Activated CD4-positive, alpha-beta T cell treated with anti-CD3 and anti-CD28 coated beads for 24 hours (primary cell): ENCODE measurements at places on chromosomes 6 and 20.

DNA sequence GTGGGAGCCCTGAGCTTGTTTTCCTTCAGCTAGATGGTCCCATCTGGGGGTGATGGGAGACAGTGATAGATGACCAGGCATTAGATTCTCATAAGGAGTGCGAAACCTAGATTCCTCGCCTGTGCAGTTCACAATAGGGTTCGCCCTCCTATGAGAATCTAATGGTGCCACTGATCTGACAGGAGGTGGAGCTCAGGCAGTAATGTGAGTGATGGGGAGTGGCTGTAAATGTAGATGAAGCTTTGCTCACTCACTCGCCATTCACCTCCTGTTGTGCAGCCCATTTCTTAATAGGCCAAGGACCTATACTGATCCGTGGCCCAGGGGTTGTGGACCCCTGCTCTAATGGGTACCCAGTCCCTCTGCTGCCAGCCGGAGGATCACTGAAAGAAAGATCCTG, 20.7 kb upstream of the KCNB1 start:
- DNase-seq: no peak

- no peak for DNase-seq
Observed at GRCh38 chr20:56945057-56945456, 316.0 kb downstream of the TFAP2C start.

- no peak for DNase-seq
Observed at GRCh38 chr6:16137451-16137801, 8.5 kb downstream of the MYLIP start.

DNA sequence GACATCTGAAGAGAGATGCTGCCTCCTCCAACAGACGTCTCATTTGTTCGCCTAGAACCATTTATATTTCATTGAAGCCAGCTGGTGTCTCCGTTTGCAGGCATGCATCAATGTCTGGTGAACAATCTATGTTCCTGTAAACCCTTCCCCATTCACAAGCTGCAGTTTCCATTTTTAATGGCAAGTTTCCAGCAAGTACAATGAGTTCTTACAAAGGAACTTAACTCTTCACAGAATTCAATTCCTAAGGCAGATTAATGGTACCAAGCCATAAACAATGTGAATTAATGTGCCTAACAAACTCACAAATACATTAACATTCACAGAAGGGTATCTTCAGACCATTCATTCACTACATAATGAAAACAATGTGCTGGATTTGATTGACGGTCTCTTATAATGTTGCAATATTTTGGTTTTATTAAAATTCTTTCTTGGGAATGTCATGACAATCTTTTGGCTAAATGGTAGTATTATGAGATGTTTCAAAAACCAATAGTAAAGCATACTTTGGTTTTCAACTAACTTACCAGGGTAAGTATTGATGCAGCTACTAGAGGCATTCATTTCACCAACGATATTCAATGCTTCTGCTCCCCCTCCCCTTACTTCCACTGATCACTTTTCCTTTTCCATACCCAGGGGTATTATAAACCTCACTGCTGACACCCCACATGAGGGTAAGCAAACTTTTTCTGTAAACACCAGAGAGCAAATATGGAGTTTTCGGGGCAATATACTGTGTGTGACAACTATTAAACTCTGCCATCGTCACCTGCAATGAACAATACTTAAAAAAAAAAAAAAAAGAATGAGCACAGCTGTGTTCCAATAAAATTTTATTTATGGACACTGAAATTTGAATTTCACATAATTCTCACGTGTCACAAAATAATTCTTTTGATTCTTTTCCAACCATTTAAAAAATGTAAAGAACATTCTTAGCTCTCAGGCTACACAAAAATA, 4.2 kb downstream of the AKIRIN2 start:
- DNase-seq: no peak

DNA sequence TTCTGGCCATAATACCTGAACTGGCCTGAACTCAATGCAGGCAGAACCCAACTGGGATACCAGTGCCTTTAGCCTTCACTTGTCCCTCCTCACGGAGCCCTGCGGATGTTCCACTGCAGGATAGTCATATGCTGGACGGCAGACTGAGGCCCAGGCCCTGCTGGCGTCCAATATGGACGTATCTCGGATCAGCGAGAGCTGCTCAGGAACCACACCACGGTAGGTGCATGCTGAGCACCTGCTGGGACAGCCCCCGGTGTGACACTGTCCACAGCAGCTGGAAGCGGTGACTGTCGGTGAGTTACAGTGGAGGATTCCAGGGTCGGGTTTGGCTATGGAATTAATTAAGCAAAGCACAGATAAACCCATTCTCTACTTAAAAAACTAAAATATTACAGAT, 48.7 kb downstream of the PSMG4 start:
- no peak for DNase-seq

DNA sequence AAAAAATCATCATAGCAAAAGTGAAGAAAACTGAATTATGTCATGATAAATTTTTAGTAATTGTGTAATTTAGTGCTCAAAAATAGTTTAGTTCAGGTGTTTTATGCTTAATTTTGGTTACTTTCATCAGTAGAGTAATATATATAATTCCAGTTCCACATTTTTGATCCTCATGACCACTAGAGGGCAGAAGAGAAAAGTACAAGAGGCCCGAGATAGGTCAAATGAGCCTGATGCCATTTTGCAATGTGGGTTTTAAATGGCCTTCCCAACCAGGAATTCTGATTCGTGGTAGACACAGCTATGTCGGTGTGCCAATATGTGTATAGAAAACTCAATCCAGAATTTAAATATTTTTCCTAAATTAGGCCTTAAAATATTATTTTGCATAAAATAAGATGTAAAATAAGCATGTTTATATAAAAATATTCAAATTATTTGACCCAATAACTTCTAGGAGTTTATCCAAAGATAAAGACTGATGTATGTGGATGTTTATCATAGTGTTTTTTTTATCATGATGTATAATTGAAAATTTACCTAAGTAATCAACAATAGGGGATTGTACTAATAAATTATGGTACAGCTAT, 159.7 kb upstream of the RPS6KA2 start:
- DNase-seq: no peak

DNA sequence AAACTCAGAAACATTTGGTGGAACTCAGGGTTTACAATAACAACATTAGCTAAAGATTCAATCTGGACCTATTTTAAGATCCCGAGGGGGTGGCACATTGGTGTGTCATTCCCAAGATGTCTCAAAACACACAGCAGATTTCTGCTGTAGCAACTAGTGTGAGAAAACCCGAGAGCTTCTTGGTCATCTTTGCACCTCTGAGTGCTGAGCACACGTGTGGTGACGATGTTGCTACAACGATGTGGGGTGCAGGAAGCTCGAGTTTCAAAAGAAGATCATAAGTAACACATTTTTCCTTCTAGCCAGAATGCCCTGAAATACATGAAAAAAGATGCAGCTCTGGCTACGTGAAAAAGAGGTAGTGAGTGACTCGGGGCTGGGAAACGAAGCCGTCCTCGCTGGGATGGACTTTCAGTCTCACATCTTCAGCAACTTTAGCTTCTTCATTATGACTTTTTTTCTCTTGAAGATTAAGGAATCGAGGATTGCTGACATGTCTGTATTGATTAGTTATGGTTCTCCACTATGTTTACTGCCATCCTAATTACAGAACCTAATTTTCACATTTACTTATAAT, 1.5 kb downstream of the RAMACL start:
- DNase-seq: no peak

DNA sequence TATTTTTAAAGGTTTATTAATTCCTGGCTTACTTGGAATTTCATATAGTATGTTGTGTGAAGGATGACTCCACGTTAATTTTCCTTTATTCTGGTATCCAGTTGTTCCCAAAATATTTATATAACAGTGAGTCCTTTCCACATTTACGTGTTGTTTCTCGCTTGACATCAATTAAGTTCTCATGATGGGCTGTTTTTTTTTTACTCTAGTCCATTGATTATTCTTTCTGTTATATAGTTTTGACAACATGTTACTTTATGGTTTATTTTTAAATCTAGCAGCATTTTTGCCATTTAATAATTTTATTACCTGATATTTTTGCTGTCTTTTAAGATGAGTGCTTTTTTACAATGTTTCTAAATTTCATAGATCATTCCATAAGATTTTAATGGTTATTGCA, 6.7 kb downstream of the TRIM40 start:
- DNase-seq: no peak

GRCh38 chr6:156550949-156551348, 226.2 kb upstream of the ARID1B start:
- no peak for DNase-seq

DNA sequence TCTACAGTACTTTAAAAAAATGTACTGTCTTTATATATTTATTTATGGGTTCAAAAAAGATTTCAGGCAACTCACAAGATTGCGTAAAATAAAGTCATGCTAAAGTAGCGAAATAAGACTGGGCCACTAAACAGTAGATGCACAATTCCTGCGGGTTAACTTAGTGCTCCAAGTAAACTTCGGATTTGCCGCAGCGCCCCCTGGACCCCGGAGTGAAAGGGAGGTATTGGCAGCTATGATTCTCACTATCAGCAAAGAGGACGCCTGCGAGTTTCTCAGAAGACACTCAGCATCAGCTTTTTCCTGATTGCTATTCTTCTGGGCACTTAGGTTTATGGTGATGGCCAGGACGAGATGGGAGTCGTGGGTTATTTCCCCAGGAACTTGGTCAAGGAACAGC, 1.4 kb downstream of the OTOR start:
- no peak for DNase-seq

DNA sequence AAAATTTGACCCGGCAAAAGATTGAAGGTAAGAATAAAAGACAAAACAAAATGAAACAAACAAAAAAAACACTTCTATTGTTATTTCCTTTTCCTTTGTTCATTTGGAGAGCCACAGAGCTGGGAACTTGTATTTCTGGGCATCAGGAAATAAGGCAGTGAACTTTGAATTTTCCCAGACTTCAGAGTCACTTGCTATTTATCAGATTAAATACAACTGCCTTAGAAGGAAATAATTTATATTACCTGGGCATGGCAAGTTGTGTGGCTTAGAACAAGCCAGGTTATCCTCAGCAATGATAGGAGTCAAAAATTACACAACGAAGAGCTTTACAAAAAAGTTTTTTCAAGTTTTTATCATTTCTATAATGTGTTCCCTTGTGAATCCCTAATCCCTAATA, 20.2 kb upstream of the MRAP2 start:
- no peak for DNase-seq

DNA sequence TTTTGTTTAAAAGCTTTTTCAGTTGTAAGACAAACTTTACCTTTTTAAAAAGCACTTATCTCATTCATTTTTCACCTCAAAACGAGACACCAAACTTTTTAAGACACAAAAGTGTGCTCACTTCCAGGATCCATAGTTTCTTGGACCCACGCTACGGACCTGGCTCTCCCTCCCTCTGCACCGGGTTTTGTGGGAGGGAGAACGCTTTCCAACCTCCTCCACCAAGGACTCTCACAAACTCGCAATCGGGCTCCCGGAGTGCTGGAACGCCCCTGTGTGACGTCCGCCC, 436 bp downstream of the CAGE1 start:
- no peak for DNase-seq

DNA sequence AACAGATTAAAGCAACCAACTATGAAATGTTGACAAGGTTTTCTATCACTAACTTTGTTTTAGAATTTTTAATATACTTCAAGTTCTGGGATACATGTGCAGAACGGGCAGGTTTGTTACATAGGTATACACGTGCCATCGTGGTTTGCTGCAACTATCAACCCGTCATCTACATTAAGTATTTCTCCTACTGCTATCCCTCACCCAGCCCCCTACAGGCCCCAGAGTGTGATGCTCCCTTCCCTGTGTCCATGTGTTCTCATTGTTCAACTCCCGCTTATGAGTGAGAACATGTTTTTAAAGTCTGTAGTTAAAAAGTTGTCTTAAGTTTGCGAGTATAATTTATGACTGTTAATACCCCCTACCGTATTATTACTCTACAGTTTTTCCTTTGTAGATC, 844.3 kb upstream of the MANEA start:
- no peak for DNase-seq
